NCI-H345 (cell line): ENCODE measurements at places on chromosomes 13 and 19.

DNA sequence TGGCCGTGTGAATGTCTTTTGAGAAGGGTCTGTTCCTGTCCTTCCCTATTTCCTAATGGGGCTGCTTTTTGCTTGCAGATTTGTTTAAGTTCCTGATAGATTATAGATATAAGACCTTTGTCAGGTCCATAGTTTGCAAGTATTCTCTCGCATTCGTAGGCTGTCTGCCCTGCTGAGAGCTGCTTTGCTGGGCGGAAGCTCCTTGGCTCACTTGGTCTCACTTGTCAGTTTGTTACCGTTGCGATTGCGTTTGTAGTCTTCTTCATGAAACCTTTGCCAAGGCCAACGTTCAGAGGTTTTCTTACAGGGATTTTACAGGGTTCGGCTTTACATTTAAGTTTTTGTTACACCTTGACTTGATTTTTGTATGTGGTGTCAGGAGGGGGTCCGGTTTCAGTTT, 44.0 kb upstream of the TFDP1 start:
- no peak for DNase-seq

DNA sequence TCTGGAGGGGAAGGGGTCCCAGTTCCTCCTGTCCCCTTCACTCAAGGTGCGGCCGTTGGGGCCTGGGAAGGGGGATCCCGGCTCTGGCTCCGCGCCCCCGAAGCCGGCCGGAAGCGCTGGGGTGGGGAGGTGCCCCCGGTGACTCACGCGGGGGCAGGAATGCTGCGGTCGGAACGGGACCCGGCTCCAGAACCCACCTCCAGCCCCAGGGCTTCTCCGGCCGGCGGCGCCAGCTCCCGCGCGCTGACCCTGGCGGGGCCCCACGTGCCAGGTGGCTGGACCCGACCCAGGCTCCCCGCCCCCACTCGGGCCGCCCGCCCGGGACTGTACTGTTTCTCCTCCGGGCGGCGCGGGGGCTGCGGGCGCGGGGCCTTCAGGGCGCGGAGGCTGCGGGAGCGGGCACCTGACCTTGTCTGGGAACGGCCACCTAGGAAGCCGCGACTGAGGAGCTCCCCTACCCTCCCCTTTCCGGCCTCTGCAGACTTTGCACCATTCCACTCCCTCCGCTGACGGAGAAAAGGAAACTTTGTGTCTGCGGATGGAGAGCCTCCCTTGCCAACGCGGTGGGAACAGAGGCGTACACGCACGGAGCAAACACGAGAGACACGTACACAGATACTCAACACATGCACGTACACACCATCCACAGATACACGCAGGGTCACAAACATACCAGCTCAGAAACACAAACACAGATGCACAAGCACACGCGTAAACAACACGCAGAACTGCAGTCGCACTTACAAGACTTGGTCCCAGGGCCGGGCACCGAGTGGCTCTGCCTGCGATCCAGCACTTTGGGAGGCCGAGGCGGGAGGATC, 7.2 kb downstream of the AXL start:
- DNase-seq: no peak

GRCh38 chr13:113787694-113788093, 28.7 kb downstream of the TMEM255B start:
- DNase-seq: no peak

GRCh38 chr19:53960187-53960586, 2.5 kb upstream of the CACNG8 start:
- no peak for DNase-seq

DNA sequence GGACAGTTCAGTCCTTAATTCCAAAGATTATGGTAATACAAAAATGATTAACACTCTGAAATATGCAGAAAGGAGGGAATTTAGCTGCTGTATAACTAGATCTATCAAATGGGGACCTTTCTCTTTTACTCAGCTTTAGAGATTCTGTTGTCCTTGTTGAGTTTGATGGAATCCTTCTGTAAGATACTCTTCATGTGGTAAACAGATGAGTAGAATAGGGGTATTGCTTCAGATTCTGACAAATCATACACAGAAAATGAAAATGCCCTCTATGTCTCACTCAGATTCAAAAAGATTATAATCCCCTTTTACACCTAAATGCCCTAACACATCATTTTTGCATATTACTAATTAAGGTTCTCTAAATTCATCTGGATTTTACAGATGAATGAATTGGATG, 50.7 kb downstream of the ARHGAP35 start:
- no peak for DNase-seq

DNA sequence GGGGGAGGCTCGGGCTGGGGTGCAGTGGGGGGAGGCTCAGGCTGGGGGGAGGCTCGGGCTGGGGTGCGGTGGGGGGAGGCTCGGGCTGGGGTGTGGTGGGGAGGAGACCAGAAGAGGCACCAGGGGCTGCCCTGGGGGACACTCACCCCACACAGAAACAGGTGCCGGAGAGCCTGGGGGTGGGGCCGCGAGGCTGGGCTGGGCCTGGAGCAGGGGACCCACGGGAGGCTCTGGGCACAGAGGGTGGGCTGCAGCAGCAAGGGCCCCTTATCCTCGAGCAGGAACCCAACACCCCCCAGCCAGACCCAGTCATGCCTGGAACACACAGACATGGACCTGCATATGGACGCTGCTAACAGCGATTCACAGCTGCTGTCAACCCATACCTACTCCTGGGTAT, 34.3 kb downstream of the GPX4 start:
- no peak for DNase-seq

DNA sequence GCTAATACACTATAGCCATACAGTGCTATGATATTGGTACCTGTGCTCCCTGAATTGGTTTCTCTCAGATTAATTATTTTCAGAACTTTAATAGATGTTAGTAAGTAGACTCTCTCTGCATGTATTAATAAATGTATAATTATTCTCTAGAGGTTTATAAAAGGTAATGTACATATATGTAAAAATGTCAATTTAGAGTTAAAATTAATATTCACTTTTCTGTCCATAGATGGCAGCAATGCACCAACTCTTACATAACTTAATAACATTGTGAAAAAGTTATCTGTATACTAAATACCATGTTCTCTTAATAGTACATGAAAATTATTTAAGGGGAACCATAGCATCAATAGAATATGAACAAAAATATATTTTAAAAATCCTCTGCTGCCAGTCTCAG, 515.0 kb upstream of the KLHL1 start:
- DNase-seq: peak; percentile 16

- DNase-seq: no peak
Observed at GRCh38 chr13:72737033-72737432, 9.3 kb downstream of the BORA start.

DNA sequence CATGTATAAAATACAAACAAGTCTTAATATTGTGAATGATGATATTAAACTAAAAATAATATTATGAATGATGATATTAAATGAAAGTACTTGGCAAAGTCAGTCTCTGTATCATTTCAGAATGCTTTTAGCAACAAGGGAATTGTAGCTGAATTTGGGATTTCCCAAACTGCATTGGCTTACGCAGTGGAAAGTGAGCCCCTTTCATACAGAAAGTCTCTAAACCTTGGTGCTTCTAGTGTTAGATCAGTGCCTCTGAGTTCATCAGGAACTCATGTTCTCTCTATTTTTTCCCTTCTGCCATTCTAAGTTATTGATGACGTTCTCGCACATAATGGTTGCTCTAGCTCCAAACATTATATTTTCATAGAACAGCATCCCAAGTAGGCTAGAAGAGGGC, 300.0 kb downstream of the ITGBL1 start:
- DNase-seq: no peak

GRCh38 chr19:5774921-5775320, 9.6 kb downstream of the PRR22 start:
- no peak for DNase-seq

- DNase-seq: no peak
Observed at GRCh38 chr13:99993660-99994637, 12.4 kb downstream of the ZIC2 start.

- DNase-seq: peak; percentile 69
Observed at GRCh38 chr19:53132141-53132991, at the start of gene ZNF415. TSS of gene ZNF415 (minus strand) at chr19:53132910. CDS start at chr19:53122676, 10,234 bp downstream.

DNA sequence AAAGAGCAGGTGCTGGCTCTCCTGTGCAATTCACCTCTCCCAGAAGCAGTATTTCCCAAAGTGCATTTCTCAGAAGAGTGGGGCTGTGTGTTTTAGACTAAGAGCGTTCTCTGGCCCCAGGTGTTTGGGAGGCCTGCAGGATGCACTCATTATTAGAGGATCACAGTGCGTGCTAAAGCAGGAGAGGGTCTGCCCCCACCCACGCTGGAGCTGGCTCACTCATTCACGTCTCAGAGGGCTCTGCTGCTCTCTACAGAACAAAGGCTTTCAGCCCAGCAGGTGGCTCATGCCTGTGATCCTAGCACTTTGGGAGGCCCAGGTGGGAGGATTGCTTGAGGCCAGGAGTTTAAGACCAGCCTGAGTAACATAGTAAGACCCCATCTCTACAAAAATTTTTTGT, 756.7 kb downstream of the UQCRFS1 start:
- DNase-seq: peak; percentile 78

- no peak for DNase-seq
Observed at GRCh38 chr19:38409631-38410133, 6.8 kb downstream of the FAM98C start.

GRCh38 chr13:44815623-44816022, 173.6 kb downstream of the NUFIP1 start:
- DNase-seq: no peak

GRCh38 chr13:48220981-48221685, 11.9 kb upstream of the ITM2B start:
- no peak for DNase-seq

DNA sequence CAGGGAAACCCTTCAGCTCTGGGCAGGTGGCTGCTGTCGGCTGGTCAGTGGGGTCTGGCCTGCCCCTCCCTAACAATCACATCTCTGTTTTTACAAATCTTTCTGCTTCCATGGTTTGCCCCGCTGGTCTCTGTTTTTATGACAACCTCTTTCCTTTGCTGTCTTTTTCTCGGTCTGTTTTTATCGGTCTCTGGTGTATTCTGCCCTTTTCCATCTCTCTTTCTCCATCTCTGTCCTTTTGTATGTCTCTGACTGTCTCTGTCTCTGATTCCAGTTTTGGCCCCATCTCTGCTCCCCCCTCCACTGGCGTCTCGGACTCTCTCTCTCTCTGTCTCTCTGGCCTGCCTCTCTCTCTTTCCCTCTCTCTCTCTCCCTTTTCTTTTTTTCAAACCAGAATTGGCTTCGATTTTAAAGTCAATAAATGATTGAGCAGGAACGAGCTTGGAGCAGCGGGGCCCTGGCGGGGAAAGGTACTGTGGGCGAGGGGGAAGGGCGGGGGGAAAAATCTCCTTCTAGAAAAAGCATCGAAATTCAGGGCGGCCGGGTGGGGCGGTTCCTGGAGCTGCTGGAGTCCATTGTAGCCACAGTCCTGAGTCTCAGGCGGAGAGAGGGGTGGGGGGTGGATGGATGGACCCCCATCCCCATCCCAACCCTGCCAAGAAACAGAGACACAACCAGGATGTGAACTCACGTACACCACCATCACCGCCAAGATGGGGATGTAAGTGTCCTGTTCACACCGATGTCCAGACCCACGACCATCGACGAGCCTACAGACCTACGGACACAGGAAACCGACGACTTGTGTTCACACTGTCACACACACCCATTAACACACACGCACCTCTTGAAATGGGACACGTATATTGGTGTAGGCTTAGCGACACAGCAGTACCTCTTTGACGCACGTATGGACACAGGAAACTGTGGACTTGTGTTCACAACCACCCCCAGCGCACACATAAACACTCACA, 3.0 kb downstream of the NFIX start:
- DNase-seq: no peak

- DNase-seq: no peak
Observed at GRCh38 chr19:9155591-9155990, 15.4 kb downstream of the ZNF317 start.

- DNase-seq: no peak
Observed at GRCh38 chr13:81244011-81244410, 903.1 kb upstream of the SPRY2 start.

DNA sequence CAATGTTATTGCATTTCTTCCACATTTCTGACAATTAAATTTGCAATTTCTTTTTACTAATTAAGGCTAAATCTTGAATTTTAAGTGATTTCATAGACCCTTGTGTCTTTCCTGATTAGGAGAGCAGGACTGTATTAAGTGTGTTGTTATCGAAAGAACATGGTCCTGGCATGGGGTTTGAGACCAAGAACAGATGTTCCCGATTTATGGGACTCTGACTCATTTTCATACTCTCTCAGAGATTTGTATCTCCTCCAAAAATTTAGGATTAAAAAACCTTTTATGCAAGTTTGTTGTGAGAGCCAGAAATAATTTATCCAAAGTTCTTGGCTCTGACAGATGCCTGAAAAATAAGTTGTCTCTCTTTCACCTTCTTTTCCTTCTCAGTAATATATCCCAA, 589.3 kb upstream of the ARGLU1 start:
- DNase-seq: no peak

DNA sequence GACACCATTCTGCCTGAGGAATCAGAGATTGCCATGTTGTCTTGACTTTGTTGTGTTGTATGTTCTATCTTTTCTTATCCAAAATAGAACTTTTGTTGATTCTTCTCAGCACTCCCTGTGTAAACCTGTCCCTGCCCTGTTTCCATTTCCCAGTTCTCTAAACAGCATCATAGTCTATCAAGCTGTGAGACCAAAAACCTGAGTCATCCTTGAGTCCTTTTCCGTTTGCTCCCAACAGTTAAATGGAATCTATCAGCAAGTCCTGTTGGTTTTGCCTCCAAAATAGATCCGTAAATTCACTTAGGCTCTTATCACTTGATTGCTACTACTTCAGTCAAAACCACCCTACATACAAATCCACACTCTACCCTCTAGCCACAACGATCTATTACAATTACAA, 667.1 kb downstream of the PCDH9 start:
- no peak for DNase-seq

DNA sequence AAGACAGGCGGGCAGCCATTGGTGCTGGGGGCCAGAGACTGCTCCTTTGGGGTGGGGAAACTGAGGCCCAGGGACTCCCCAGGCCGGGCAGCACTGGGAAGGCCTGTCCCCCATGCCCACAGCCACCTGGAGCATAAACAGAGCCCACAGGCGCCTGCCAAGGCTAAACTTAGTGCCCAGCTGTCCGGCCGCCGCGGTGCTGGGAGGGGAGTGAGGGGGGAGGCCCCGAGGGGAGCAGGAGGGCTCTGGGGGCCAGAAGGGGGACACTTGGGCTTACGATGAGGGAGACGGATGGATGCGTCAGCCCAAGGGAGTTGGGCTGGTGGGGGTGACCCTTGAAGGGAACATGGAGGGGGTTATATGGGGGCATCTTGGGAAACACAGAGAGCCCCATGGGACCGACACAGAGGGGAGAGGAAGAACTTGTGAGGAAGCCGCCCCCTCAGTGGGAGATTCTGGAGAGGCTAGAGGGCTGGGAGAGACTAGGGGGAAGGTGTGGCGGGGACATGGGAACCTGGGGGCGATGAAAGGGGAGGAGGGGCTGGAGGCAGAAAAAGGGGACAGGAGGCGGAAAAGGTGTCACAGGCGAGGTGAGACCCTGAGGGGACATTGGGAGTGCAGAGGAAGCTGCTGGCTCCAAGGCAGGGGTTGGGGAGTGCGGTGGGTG, 2.2 kb downstream of the CERS1 start:
- no peak for DNase-seq

GRCh38 chr19:10018263-10018662, 5.0 kb downstream of the RDH8 start:
- DNase-seq: no peak
